ENCODE measurements at places on chromosomes 3 and 15. TPM values are rescaled to one million over a fixed set of nuclear protein-coding genes. Genes with fewer than 3 reads are reported as not detected.

DNA sequence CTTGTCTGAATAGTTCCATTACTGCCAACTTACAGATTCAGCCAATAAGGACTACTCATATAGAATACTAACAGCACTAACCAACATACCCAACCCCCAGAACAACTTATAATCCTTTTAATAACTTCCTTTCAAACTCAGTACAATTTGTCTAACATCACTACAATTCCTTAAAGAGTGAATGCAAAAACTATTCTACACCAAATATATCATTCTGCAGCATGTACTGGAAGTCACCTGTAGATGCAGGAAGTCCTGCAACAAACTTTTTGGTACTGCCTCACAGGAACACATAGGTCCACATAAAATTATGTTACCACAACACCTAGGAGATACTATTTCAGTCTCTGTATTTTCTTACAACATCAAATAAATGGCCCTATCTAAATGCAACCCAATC, 2.1 kb downstream of the CCNL1 start:
- no peak for DNase-seq

DNA sequence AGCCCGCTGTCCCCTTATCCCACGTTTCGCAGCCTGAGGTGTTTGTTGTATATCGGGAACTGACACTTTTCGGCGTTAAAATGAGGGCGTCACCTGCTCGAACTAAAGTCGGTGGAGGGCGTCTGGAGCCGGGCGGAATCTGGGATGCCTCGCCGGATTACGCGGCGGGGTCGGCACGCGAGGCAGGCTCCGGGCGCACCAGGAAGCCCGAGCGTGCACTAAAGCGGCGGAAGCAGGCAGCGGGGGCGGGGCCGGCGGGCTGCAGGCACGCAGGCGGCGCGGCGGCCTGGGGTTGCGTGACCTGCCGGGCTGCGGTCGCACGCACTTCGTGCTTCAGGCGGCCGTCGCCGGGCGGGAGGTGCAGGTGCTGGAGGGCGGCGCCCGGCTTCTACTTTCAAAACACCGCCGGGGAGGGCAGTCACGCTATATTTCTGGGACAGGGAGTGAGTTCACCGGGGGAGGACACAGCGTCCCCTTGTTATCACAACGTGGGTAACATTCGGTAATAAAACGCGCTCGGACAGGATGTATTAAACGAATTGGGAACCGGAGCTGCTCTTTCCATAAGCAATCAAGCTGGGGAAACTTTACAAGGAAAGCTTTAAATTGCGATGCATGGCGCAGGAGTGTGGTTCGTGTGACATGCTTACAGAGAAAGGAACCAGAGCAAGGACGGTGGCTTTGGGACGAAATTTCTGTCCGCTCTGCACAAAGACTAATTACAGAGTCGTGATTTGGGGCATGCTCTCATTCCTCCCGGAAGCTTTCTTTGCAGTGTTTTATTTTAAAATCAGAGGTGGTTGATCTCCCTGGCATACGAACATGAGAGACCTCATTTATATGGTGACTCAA, 9.1 kb upstream of the LEKR1 start:
- DNase-seq: peak; percentile 93

GRCh38 chr15:78322724-78323521, 17.2 kb upstream of the CRABP1 start:
- no peak for DNase-seq

DNA sequence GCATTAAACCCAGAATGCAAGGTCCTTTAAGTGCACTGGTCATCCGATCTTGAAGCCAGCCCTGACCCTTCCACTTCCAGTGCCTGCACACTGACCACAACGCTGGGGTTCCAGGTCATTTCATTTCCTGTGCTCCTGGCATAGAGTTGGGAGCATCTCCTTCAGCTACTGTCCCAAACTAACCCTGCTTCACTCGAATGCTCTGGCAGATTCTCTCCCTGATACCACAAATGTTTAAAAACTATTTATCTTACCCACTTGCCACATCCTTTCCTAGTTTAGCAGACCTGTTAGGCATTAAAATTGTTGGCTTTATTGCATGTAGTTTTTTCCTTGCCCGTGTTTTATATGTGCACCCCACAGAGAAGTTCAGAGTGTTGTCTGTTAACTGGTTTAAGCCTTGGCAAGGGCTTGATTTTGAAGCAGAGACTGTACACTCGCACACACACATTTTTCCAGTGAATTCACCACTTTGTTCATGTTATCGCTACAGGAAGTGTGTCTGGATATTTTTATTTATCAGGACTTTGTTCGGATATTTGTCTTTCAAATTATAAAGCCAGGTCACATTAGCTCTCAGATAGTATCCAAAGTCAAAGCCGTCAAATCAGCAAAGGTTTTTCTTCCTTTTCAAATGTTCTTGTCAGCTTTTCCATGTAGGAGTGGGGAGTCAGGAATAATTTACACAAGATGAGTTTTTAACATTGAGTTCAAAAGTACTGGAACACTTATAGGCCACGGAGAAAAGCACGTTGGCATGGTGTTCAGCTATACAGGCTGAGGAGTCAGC, 77.3 kb downstream of the ABI3BP start:
- DNase-seq: no peak

- DNase-seq: no peak
Observed at GRCh38 chr3:71733319-71733718, 8.1 kb upstream of the EIF4E3 start.

P2RY13 gene
- total RNA-seq: 0.33 TPM

ATP13A5 gene
- total RNA-seq: not detected

TRIM42 gene
- total RNA-seq: not detected

AQP9 gene
- total RNA-seq: 0.10 TPM

FETUB gene
- not detected for total RNA-seq

DNA sequence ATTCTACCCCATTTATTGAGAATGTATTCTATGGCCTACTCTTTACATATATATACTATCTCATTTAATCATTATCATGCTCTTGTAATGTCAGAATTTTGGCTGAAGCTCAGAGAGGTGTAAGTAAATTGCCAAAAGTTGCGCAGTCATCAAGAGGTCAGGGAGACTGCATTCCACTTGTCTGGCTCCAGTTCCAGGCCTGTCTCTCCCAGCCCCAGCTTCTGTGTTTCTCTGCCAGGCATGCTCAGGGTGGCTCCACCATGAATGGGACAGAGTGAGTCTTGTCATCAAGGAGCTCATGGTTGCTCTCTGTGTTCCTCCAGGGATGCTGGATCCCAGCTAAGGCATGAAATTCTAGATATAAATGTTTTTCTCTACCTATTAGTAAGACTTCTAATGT, 635.1 kb upstream of the MDFIC2 start:
- DNase-seq: no peak

DNA sequence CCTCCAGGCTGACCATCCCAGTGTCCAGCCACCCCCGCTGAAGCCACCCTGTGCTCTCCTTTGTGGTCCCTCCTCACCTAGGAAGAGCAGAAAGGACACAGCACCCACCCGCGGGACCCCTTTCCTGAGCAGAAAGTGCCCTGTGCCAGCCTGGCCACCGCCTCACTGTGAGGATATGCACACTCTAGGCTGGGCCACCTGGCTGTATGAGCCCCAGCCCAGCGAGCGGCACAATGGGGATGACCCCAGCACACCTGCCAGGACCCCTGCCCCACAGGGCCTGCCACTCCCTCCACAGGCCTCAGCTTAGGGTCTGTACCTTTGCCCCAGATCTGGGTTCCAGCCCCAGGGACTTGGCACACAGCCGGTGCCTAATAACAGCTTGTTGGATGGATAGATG, 47.9 kb upstream of the FURIN start:
- DNase-seq: no peak

UBA7 gene
- total RNA-seq: 216 TPM

DNA sequence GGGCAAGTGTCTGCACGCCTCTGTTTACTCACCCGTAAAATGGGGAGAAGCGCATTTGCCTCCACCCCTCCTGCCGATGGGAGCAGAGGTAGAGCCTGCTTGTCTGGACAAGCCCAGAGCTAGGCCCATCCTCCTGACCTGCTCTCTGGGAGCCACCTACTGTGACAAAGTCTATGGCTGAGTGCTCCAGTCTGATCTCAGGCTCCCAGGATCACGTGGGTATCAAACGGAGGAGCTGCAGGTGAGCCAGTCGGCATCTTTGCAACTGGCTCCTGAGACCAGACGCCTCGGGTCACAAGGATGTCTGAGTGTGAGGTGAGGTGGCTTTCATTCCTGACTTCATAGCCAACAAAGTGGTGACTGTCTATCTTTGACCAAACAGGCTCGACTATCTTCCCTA, 2.1 kb upstream of the ALDH1A3 start:
- DNase-seq: no peak

GRCh38 chr3:119636891-119637611, 23.3 kb downstream of the POPDC2 start:
- no peak for DNase-seq

GRCh38 chr3:197404030-197404429, 105.6 kb upstream of the DLG1 start:
- no peak for DNase-seq

GRCh38 chr3:72836923-72837322, 11.3 kb downstream of the SHQ1 start:
- DNase-seq: no peak

SEMA5B gene
- 1.6 TPM for total RNA-seq

GRCh38 chr3:126208606-126209256, 28.3 kb upstream of the ALDH1L1 start:
- no peak for DNase-seq

- DNase-seq: no peak
Observed at GRCh38 chr3:136842294-136842693, 19.7 kb upstream of the NCK1 start.

SIDT1 gene
- 44.9 TPM for total RNA-seq

- no peak for DNase-seq
Observed at GRCh38 chr3:190738636-190739155, 123.8 kb downstream of the GMNC start.

DNA sequence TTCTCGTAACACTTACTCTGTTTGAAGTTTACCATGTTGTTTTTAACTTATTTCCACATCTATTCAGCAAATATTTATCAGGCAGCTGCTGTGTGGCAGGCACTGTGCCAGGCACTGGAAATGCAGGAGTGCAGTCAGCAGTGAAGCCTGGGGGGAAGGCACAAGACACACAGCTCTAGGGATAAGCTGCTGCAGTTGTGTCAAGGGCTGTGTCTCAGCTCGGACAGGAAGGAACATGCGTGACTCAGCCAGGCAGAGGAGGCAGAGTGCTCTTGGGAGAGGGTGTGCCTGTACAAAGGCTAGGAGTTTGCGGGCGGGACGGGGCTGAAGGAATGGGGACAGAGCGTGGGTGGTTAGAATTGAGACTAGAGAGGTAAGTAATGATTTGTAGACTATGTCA, 24.7 kb downstream of the LYSMD4 start:
- DNase-seq: no peak

DNA sequence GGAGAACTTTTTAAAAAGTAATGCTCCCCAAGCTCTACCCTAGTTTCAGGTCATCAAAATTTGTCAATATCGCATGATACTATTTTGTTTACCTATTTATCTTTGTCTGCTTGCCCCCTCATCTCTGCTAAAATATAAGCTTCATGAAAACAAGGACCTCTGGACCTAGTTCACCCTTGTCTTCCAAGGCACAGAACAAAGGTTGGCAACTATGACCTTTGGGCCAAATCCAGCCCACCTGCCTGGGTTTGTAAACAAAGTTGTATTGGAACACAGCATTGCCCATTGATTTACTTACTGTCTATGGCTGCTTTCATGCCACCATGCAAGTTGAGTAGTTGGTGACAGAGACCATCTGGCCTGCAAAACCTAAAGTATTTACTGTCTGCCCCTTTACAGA, 462.2 kb upstream of the SUCLG2 start:
- DNase-seq: no peak

DNA sequence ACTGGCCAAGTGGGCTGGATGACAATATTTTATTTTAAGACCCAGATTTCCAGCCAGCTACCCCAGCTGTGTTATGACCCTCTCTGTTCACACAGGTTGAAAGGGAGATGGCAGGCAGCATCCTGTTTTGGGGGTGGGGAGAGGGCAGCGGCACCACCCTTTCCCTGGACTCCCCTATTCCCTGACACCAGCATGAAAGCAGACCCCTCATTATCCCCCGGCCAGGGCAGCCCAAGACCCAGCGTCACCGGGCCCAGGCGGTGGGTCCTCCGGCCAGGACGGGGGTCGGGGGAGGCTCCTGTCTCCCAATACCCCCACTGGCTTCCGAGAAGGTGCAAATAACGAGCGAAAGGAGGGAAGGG, 127.6 kb upstream of the MEF2A start:
- peak; percentile 9 for DNase-seq

- DNase-seq: no peak
Observed at GRCh38 chr15:30906366-30906765, 2.7 kb downstream of the FAN1 start.

GRCh38 chr15:29674661-29675533, 147.4 kb downstream of the TJP1 start:
- DNase-seq: no peak

LRRC3B gene
- total RNA-seq: not detected

GRCh38 chr3:194689493-194689944, 3.8 kb downstream of the FAM43A start:
- no peak for DNase-seq

- no peak for DNase-seq
Observed at GRCh38 chr3:155745795-155746550, 1.1 kb upstream of the PLCH1 start.

ST3GAL6 gene
- total RNA-seq: not detected

DNA sequence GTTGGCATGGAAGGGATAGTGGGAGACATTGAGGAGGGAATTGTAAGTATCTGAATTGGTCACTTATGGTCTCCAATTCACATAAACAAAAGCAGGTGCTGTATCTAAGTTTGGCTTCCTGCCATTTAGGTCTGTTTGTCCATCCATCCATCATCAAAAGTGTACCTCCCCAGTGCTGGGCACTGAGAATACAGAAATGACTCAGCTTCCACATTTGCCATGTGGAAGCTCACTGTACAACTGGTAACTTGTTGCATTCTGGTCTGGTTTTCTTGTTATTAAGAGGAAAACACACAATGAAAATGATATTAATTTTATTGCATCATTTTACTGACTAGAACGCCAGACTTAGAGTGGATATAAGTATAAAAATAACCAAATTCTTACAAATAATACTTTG, 30.9 kb upstream of the MUC13 start:
- DNase-seq: no peak

LOXL1 gene
- 0.61 TPM for total RNA-seq

CKMT1A gene
- not detected for total RNA-seq

DNA sequence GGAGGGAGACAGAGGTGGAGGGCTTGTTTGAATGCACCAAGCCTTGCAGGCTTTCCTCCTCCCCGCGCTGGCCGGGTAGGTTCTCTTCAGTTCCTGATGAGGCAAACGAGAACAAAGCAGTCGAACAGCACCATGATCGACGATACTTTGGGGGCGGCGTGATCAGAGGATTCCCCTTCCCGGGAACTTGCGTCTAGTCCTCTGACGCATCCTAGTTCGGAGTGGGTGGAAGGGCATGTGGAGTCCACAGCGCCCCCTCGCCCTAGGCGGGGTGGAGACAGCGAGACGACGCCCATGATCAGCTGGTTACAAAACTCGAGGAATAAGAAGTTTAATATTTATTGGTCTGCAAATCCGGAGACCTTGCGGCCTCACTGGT, 452 bp upstream of the SV2B start:
- no peak for DNase-seq

- DNase-seq: no peak
Observed at GRCh38 chr15:61528581-61528910, 299.4 kb upstream of the RORA start.

GRCh38 chr3:172980849-172981248, 160.2 kb downstream of the SPATA16 start:
- no peak for DNase-seq

FBN1 gene
- total RNA-seq: 1.1 TPM

- no peak for DNase-seq
Observed at GRCh38 chr3:143337387-143337786, 217.8 kb downstream of the CHST2 start.

GOLGA8M gene
- total RNA-seq: 0.78 TPM

GRCh38 chr3:130772129-130772528, 25.5 kb upstream of the PIK3R4 start:
- no peak for DNase-seq
